ENCODE measurements at places on chromosomes 12 and 14. TPM values are rescaled to one million over a fixed set of nuclear protein-coding genes. Genes with fewer than 3 reads are reported as not detected.

The ORAI1 gene
- total RNA-seq, result 12.1 TPM

The NRIP2 gene
- total RNA-seq, result not detected

The AQP2 gene
- total RNA-seq, result not detected

The CIDEB gene
- total RNA-seq, result 0.52 TPM

The ZNF664 gene
- total RNA-seq, result 123 TPM

The TAS2R42 gene
- total RNA-seq, result not detected

The RASSF8 gene
- 70.1 TPM for total RNA-seq

GRCh38 chr14:52706286-52706685, 714 bp upstream of the PSMC6 start:
- H3K4me1 ChIP-seq, result peaks cover 25% of the 10 kb centered on the region
- peak overlapping the region; percentile 98 for H3K4me3 ChIP-seq
- H3K36me3 ChIP-seq, result peaks cover 33% of the 10 kb centered on the region
- peak overlapping the region; percentile 99 for H3K27ac ChIP-seq

- H3K4me3 ChIP-seq, result no peak overlapping the region
- H3K27me3 ChIP-seq, result no peaks in the 10 kb centered on the region
- H3K4me1 ChIP-seq, result peaks cover 9% of the 10 kb centered on the region
- DNase-seq, result no peak
- no peak overlapping the region for H3K27ac ChIP-seq
Observed at GRCh38 chr12:25592725-25593495, 39.8 kb upstream of the LMNTD1 start.

DNA sequence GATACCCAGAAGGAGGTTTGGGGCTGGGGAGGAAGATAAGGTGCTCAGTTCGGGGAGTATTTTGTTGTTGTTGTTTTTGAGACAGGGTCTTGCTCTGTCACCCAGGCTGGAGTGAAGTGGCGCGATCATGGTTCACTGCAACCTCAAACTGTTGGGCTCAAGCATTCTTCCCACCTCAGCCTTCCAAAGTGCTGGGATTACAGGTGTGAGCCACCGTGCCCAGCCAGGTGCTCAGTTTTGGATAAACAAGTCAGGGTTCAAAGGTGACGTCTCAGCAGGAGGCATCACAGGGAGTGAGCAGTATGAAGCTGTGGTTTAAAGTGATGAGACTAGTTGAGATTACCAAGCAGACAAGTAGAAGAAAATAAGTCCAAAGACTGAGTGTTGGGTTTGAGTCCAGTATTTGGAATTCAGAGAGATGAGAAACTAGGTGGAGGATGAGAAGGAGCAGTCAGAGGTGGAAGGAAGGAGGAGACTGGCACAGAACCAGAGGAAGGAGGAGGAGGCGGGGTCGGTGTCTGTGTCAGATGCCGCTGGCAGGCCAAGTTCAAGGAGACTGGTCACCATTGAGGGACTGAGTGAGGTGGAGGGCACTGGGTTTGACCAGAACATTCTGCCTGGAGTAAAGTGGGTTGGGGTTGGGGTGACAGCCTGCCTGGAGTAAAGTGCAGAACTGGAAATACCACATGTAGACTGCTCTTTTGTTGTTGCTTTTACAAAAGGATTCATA, 16.1 kb downstream of the SLC35E3 start:
- no peak overlapping the region for H3K27ac ChIP-seq
- peaks cover 49% of the 10 kb centered on the region for H3K36me3 ChIP-seq
- no peak overlapping the region for H3K4me3 ChIP-seq
- DNase-seq, result no peak

DNA sequence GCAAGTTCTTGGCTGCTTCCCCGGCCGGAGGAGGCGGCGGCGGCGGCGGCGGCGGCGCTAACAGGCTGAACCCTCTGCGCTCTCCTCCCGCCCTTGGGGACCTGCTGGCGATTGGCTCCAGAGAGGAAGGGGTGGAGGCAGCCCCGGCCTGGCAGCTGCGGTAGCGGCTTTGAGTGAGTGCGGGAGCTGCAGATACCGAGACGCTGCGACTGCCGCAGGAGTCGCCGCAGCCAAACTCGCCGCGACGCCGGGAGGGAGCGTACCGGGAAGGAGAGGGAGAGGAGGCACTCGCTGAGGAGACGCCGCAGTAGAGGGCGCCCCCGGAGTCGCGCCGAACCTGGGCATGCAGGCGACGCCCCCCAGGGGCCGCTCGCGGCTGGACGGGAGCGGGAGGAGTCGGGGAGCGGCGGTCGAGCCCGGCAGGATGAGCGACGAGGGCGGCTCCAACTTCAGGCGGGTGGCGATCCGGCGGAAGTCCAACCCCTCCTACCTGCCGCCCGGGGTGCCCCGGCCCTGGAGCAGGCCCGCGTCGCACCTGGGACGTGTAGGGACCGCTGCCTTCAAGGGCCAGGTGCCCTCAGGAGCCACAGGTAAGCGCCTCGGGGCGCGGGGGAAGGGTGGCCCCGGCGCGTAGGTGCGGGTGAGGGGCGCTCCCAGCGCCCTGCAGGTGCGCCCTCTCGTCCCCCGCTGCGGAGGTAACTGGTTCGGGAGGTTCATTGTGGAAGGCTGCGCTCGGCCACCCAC, at the start of gene FGD4:
Gene FGD4, plus strand, starts transcription at position 189 of the 744 bp plus-strand sequence.
- DNase-seq, result peak; percentile 96
- peaks cover 19% of the 10 kb centered on the region for H3K4me1 ChIP-seq
- peak within 1 kb of the TSS; percentile 92 for H3K27ac ChIP-seq
- peaks cover 27% of the 10 kb centered on the region for H3K36me3 ChIP-seq

- DNase-seq, result peak; percentile 13
- no peaks in the 10 kb centered on the region for H3K36me3 ChIP-seq
- no peaks in the 10 kb centered on the region for H3K27me3 ChIP-seq
- H3K4me1 ChIP-seq, result no peaks in the 10 kb centered on the region
- H3K27ac ChIP-seq, result no peak overlapping the region
Observed at GRCh38 chr14:38989922-38990546, 113.0 kb downstream of the SEC23A start.

DNA sequence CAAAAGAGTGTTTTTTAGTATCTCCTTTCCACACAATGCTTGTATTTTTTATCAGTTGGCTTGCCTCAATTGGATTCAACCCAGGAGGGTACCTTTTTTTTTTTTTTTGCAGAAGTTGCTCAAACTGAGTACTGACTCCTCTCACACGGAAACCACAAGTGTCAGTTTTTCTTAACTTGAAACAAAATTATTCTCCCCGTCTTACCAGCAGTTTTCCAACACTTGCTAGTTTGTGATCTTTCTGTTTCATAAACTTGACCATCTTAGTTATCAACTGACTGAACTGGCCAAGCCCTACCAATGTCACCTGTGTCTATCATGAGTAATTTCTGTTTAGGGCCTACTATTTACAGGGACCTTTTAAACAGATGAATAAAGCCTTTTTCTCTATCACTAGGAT, 34.1 kb upstream of the ITPR2 start:
- H3K36me3 ChIP-seq, result no peaks in the 10 kb centered on the region
- no peak for DNase-seq

DNA sequence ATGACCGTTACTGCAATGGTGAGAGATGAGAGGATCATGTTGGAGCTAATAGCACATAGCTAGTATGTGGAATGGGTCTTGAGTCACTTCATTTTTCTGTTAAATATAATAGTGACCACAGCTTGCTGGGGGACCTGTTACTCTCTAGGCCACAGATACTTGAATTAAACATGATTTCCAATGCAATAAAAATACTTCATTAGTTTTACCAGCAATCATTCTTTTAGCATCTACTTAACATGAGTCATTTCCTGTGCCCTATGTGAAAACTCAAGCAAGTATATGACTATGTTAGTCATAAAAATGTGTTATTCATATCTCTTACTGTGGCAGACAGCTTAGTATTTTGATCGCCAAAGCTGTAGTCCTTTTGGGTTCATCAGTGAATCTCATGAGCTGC, 798.8 kb downstream of the SLC16A7 start:
- DNase-seq, result peak; percentile 68
- H3K4me3 ChIP-seq, result no peak overlapping the region
- no peaks in the 10 kb centered on the region for H3K27me3 ChIP-seq
- peaks cover 12% of the 10 kb centered on the region for H3K4me1 ChIP-seq
- H3K36me3 ChIP-seq, result no peaks in the 10 kb centered on the region
- H3K27ac ChIP-seq, result peak overlapping the region; percentile 55

DNA sequence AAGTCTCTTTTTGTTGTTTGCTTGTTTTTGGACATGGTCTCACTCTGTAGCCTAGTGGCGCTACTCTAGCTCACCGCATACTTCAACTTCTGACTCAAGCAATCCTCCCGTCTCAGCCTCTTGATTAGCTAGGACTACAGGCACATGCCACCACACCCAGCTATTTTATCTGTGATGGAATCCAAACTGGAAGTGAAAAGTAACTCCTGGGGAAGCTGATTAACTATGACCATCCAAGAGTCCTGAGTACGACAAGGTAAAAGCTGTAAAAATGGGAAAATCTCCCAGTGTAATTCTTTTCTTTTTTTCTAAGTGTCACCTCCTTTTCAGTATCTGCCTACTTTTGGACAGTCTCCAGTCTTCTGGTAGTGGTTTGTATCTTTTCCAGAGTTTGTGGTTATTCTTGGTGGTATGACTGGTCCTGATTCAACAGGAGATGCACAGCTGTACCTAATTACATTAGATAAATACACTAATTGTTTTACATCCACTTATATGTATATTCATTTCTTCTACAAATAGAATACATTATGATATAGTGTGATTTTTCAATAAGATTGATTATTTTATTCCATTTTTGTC, 97.8 kb downstream of the SLC6A15 start:
- no peaks in the 10 kb centered on the region for H3K27me3 ChIP-seq
- no peaks in the 10 kb centered on the region for H3K36me3 ChIP-seq
- H3K4me1 ChIP-seq, result peaks cover 15% of the 10 kb centered on the region
- no peak overlapping the region for H3K27ac ChIP-seq

- H3K4me1 ChIP-seq, result no peaks in the 10 kb centered on the region
- no peak overlapping the region for H3K27ac ChIP-seq
- peaks cover 30% of the 10 kb centered on the region for H3K36me3 ChIP-seq
- no peaks in the 10 kb centered on the region for H3K27me3 ChIP-seq
Observed at GRCh38 chr12:77045183-77045582, 20.2 kb downstream of the E2F7 start.

DNA sequence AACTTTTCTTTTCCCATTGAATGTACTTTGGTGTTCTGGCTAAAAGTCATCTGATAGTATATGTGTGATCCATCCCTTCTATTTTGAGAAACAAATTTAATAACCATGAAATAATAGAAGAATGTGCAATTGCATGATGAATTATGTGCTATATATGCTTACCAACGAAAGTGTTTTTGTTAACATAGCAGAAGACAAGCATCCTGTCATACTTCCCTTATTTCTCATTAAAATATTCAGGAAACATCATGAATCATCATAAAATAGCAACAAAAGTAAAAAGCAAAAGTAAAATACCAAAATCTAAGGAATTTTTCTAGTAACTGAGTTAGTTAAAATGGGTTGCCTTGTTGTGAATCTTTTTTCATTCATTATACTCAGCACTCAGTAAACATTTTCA, 409.0 kb upstream of the PDE3A start:
- no peak overlapping the region for H3K4me3 ChIP-seq
- H3K36me3 ChIP-seq, result no peaks in the 10 kb centered on the region
- no peaks in the 10 kb centered on the region for H3K4me1 ChIP-seq
- peaks cover 12% of the 10 kb centered on the region for H3K27me3 ChIP-seq

- peaks cover 8% of the 10 kb centered on the region for H3K4me1 ChIP-seq
- H3K36me3 ChIP-seq, result peaks cover 14% of the 10 kb centered on the region
- no peaks in the 10 kb centered on the region for H3K27me3 ChIP-seq
- no peak overlapping the region for H3K4me3 ChIP-seq
- DNase-seq, result peak; percentile 28
- peak overlapping the region; percentile 70 for H3K27ac ChIP-seq
Observed at GRCh38 chr14:35221462-35221861, 70.7 kb upstream of the PSMA6 start.

GRCh38 chr12:591167-592023, 71.8 kb downstream of the NINJ2 start:
- no peaks in the 10 kb centered on the region for H3K27me3 ChIP-seq
- H3K36me3 ChIP-seq, result no peaks in the 10 kb centered on the region
- H3K4me1 ChIP-seq, result no peaks in the 10 kb centered on the region

- H3K4me1 ChIP-seq, result no peaks in the 10 kb centered on the region
- H3K36me3 ChIP-seq, result no peaks in the 10 kb centered on the region
- H3K27me3 ChIP-seq, result no peaks in the 10 kb centered on the region
- H3K4me3 ChIP-seq, result no peak overlapping the region
Observed at GRCh38 chr12:5803532-5803931, 141.5 kb downstream of the ANO2 start.

DNA sequence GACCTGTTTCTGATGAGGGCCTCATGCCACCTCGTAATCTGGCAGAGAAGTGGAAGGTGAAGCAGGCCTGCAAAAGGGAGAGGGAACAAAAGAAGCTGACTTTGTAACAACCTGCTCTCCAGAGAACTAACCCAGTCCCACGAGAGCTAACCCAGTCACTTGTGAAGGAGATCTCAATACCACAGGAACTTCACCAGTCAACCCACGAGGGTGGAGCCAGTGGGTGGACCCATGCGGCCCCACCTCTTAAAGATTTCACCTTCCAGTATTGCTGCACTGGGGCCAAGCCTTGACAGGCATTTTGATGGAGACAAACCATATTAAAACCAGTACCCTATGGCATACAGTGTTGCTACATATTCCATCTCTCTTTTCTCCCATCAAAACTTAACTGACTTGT, 55.1 kb downstream of the SERPINA10 start:
- H3K4me1 ChIP-seq, result no peaks in the 10 kb centered on the region
- no peaks in the 10 kb centered on the region for H3K36me3 ChIP-seq
- H3K27me3 ChIP-seq, result no peaks in the 10 kb centered on the region
- H3K4me3 ChIP-seq, result no peak overlapping the region
- no peak for DNase-seq

- DNase-seq, result no peak
- no peaks in the 10 kb centered on the region for H3K27me3 ChIP-seq
- H3K36me3 ChIP-seq, result no peaks in the 10 kb centered on the region
- no peaks in the 10 kb centered on the region for H3K4me1 ChIP-seq
- H3K4me3 ChIP-seq, result no peak overlapping the region
- no peak overlapping the region for H3K27ac ChIP-seq
Observed at GRCh38 chr12:18837505-18837904, 99.6 kb downstream of the CAPZA3 start.

DNA sequence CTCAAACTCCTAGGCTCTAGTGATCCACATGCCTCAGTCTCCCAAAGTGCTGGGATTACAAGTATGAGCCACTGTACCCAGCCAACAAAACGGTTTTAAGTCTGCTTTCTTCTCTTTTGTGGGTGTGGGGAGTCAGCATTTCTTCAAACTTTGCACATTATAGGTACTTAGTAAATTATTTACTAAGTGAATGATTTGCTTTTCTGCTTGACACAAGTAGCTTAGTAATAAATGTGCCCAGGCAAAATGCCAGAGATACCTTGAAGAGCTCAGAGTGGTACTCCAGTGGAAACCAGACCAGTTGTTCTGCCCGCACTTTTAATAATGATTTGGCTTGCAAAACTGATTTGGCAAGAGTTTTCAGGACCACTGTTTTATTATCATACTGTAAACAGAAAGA, 15.0 kb downstream of the DEPDC4 start:
- no peaks in the 10 kb centered on the region for H3K27me3 ChIP-seq
- H3K36me3 ChIP-seq, result peaks cover 6% of the 10 kb centered on the region
- DNase-seq, result no peak
- H3K27ac ChIP-seq, result no peak overlapping the region
- H3K4me3 ChIP-seq, result no peak overlapping the region

DNA sequence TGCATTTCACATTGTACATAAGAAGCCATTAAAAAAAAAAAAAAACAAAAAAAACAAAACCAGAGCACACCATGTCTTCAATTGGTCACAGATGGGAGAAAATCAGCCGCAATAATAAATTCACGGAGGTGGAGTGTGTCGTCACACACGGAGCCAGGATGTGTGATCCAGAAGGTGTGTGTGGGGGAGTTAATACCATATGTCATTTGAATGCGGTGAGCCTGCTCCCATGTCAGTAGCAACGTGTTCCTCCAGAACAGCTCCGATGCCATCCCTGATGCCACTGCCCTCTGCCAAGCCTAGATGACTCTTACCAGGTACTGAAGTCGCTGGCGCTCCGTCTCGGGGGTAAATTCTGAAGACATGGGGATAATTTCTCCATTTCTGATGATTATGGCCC, 197.8 kb downstream of the PPM1H start:
- no peak overlapping the region for H3K4me3 ChIP-seq
- DNase-seq, result no peak
- H3K27ac ChIP-seq, result no peak overlapping the region

Measured in MCF 10A (cell line).